Islet precursor cell (in vitro differentiated cells): ENCODE measurements at places on chromosomes 4 and X.

DNA sequence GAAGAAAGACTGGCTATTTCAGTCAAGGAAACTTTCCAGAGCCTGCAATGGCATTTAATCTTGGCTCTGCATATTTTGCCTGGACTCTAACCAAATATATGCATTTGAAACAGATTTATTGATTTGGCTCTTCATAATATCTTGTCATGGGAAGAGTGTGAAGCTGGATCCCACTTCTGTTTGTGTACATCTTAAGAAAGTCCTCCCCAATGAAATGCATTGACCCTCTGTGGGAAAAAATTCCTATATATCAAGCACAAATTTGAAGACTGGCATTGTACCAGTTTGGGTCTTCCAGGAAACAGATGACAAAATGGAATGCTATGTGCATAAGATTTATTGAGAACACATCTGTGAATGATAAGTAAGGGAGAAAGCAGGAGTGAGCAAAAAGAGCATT is 897.3 kb upstream of the TENM3 start:
- no peak for DNase-seq

DNA sequence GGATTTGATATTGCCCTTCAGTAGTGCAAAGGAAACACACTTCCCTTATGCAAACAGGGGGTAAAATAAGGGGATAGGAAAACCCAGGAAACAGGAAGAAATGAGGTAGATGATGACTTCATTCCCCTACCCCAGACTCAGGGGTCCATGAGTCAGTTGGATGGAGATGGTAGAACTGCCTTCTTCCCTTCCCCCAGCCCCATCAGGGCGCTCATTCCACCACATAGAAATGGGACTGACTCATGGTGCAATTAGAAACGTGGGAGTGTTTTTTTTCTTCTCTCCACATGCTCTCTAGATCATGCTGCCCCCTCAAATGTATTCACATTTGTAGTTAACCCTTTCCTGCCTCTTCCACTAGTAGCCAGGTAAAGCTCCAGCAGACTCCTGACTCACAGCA is 23.1 kb upstream of the ARMCX2 start:
- peak; percentile 82 for DNase-seq

GRCh38 chr4:186912606-186913005 is 188.9 kb upstream of the FAT1 start:
- no peak for DNase-seq

- no peak for DNase-seq
These were observed 195.1 kb upstream of the ATP6AP2 start for GRCh38 chrX:40385682-40386081.

DNA sequence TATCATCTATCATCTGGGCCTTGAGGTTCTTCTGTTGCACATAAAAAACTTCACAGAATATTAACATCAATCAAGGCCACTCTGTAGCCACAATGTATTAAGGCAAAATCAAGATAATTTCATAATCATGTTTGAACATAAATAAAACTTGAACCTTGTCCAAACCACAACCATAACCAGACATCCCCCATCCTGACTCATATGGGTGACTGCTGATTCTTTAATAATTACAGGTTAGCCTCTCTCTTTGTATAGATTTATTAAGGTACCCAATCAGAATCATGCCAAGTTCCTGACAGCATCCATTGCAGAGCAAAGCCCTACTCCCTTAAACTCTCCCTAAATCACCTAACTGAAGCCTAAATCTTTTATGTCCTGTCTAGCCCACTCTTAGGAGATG is 16.7 kb upstream of the AREG start:
- no peak for DNase-seq

GRCh38 chr4:6227412-6228157 is 27.2 kb upstream of the JAKMIP1 start:
- DNase-seq, result no peak

- no peak for DNase-seq
These were observed 263.5 kb downstream of the MAPK10 start for GRCh38 chr4:86096373-86096772.

DNA sequence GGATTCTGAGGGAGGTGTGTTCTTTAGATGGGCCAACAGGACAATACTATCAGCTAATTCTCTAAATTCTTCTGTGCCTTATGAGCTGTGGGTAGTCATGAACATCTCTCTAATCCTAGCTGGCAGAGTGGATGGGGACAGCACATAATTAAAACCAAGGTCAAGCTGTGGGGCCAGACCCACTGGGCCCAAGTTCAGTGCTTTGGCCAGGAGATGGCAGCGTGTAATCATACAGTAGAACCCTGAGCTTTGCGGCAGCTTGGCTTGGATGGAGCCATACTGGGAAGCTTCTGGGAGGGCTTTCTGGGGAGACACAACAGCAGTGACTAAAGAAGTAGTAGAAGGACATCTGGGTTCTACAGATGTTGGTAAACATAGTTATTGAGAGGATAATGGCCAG is 140.3 kb upstream of the CXCL13 start:
- DNase-seq, result no peak

- no peak for DNase-seq
These were observed 2.5 kb downstream of the FGFR3 start for GRCh38 chr4:1795299-1796195.

- no peak for DNase-seq
These were observed 1.8 kb downstream of the PPP2R3B start for GRCh38 chrX:384861-385260.

GRCh38 chrX:153933748-153934147 is 1.1 kb downstream of the NAA10 start:
- DNase-seq, result no peak

- DNase-seq, result no peak
These were observed 192.4 kb upstream of the FSTL5 start for GRCh38 chr4:162356181-162356580.

- DNase-seq, result no peak
These were observed 82.9 kb downstream of the OR13H1 start for GRCh38 chrX:131626681-131627296.

- DNase-seq, result peak; percentile 64
These were observed 833.9 kb upstream of the PRKX start for GRCh38 chrX:4547213-4547836.

GRCh38 chr4:86048426-86048825 is 311.4 kb downstream of the MAPK10 start:
- no peak for DNase-seq

DNA sequence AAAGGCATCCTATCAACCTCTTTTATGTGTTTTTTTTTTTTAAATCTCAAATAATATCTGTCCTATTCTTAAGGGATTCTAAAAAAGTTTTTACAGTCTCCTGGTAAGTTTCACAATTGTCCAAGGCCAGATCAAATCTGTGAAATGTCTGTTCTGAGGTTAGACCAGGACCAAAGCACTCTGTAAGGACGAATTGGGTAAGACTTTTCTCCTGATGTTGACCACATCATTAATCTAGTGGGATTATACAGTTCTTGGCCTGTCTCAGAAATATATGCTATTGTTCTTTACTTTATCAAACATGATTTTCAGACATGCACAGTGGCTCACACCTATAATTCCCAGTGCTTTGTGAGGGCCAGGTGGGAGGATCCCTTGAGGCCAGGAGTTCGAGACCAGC is 45.8 kb upstream of the TMEM131L start:
- DNase-seq, result no peak

GRCh38 chrX:109187473-109188168 is 294.3 kb downstream of the GUCY2F start:
- no peak for DNase-seq

GRCh38 chrX:19627533-19627932 is 112.2 kb upstream of the MAP3K15 start:
- DNase-seq, result no peak

DNA sequence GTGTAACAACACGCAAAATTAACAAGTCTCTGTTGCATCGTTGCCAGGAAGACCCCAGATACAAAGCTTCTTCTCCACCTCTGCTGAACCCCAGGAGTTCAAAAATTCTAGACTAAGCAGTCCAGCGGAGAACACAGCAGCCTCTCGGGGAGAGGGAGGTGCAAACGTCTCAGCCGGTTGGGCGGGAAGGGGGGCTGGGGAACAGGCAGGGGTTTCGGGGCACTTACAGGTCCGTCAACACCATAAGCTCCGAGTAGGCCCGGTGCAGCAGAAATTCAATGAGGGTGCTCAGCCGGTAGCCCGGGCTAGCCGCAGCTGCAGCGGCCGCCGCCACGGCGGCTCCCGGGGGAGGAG is 394 bp downstream of the MED14 start:
- DNase-seq, result no peak

DNA sequence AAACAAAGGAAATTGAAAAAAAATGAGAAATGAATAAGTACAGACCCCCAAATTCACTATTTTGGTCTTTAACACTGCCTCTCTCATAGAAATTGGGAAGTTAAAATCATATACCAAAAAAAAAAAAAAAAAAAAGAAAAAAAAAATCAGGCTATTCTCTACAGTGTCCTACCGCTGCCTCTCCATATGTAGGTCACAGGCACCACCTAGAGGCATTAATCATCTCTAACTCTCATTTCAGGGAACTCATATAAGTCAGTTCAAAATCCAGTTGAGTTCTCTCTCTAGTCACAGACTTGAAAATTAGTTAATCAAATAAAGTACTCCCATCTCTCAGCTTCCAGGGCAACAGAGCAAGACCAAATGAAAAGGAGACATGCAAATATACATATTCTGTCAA is 47.9 kb downstream of the COX18 start:
- DNase-seq, result no peak

DNA sequence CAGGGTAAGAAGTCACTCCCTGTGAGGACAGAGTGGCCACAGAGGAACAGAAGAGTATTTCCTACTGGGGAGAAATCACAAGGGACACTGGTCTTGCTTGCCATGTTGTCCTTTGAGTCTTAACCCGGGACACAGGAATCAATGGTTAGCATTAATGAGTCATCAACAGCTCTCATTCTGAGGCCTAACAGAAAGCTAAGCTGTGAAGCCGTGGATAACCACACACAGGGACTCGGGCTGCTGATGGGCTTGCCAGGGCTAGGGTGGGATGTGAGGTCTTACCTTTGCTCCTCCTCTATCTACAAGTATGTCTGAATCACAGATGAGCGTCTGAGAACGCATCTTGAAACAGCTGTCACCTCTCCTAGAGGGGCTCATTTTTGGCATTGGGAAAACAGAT is 22.2 kb downstream of the HELT start:
- DNase-seq, result no peak

- no peak for DNase-seq
These were observed 5.6 kb upstream of the SPRY1 start for GRCh38 chr4:123390846-123391456.

- DNase-seq, result no peak
These were observed 27.2 kb downstream of the TMSB4X start for GRCh38 chrX:13001961-13002671.

DNA sequence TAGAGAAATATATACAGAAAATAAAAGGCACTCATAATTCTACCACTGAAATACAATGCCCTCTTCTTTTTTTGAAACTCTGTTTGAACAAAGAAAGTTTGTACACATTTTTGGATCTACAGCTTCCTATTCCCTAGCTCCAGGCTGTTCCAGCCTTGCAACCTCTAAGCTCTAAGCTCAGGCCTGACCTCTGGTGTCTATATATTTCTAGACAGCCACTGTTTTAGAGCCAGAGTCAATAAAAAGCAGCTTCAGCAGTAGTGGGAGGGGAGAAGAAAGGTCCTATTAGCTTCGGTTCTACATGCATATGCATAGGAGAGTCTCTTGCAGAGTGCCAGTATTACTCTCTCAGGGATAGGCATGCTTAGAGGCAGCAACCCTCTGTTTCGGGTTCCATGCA is 39.7 kb downstream of the CLDN2 start:
- DNase-seq, result peak; percentile 54
